ENCODE measurements at places on chromosomes 1 and 21.

GRCh38 chr1:19504796-19505692, 19.7 kb upstream of the CAPZB start:
- peak; percentile 44 for DNase-seq

DNA sequence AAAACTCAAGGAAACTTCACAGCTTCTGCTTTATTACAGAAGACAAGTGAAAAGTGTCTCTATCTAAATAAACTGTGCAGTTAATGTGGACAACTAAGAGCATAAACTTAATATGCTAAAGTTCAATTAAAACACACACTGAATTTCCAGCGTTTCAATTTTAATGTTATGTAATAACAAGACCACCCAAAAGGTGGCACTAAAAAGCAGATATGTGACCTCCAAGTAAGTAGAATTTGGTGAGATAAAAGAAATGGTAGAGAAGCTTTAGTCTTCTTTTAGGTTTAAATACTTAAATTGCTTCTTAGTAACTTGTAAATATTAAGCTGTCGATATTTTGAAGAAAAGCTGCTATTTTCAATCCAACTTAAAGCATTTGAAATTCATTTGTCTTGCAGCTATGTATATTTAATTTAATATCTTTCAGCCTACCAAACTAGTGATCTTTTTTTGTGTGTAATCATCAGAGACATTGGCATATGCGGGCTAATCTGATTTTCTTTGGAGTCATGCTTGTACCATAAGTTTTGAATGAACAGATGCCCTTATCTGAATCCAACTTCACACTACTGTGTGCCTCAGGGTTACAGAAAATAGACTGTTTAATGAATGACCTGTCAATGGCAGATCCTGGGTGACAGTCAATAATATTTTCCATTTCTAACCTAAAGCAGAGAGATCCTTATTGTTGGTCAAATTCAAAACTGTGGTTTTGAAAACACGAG, 36.5 kb upstream of the ADAMTS1 start:
- no peak for DNase-seq

DNA sequence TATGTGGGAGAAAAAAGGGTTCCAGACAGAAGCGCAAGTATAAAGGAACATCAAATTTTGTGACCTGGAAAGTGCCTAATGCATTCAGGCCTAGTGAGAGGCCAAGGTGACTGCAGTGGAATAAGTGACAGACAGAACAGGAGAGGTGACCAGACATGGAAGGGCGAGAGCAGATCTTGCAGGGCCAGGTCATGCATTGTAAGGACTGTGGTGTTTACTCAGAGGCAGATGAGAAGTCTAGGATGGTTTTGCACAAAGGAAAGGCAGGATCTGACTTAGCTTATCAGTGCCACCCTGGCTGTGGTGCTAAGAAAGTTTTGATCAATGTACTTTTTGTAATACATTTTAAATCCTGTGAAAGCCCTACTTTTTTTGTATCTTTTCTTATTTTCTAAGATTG, 34.1 kb upstream of the AHCYL1 start:
- DNase-seq, result no peak

DNA sequence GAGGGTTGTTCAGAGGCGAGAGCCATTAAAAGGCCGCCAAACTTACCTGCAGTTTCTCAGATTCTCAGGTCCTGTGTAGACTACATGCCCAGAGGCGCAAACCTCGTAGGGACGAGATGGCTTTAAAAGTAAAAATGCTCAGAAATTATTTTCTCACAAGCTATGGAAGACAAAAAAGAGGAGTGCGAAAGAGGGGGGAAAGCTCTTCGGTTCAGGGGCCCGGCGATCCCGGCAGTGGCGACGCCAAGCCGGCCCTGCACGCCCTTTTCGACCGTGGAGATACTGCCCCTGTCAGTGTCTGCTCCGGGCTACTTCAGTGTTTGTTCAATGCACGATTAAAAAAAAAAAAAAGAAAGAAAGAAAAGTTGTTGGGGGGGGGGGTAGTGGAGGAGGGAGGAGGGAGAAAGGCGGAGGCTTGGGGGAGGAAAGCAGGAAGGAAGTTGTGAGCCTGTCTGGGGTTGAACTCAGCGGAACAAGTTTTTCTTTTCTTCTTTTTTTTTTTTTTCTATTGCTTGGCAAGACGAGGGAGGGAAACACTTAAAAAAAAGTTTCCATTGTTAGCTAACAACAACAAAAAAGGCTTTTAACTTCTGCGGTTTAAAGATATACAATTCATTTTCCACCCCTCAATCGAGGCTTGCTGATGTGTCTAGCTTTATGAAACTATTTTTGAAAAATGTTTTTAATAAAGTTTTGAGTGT, at the start of gene ITPKB:
Gene ITPKB (minus strand): TSS at position 288 of the 701 bp plus-strand sequence. CDS start 1,824 bp downstream, outside the sequence.
- peak; percentile 63 for DNase-seq

GRCh38 chr1:229148041-229148671, 122.8 kb upstream of the RAB4A start:
- no peak for DNase-seq

- no peak for DNase-seq
These were observed 16.9 kb upstream of the MAP10 start for GRCh38 chr1:232788235-232788872.

DNA sequence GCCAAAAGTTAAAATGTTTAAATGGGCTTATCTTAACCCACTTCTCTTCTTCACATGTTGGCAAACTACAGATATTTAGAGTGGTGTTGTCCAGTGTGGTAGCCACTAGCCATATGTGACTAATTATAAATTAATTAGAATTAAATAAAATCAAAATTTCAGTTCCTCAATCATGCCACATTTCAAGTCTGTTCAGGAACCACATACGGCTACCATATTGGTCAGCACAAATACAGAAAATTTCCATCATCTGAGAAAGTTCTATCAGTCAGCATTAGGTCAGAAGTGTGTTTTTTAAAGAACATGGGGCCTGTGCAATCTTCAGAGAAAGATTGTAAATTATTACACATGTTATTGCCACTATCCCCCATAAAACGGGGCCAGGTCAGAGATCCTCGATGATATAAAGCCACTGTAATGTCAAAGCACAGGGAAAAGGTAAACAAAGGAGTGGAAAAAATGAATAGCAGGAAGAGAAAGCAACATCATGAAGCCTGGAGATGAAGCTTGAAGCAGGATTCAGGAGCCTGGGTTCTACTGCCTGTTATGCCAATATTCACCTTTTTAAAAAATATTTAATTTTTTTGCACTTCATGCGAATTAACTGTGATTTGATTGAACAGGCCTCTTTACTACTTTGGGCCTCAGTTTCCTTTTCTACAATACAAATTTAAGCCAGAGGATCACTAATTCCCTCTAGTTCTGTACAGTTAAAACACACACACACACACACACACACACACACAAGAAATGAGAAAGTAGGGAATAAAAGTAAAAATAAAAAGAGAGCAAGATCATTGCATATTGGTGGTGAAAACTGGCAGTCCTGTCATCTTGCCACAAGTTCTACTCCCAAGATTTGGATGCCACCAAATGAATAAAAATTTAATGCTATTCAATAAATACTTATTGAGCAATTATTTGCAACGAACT, 2.3 kb downstream of the RSBN1 start:
- DNase-seq, result peak; percentile 22

DNA sequence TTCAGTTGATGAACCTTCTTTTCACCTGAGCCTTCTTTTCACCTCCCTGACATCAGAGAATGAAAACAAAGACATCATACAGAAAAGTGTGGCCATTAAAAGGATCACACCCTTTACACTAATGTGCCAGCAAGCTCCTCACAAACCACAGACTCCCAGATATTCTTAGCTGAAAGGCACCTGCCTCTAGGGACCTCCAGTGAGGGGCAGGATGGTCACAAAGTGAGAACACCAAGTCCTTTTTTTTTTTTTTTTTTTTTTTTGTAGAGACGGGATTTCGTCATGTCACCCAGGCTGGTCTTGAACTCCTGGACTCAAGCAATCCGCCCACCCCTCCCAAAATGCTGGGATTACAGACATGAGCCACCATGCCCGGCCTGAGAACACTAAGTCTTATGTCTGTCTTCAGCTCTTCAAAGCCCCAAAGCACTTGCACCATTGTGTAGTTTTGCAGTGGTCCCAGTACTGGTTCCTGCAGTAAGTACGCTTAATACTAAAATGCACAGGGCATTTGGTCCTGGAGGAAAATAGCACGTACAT, 58.2 kb upstream of the LBR start:
- no peak for DNase-seq

Measured in inflammatory macrophage treated with lipopolysaccharide for 1 hour (primary cell).